ENCODE measurements at places on chromosomes 5 and 9.

- DNase-seq: no peak
Measured at GRCh38 chr9:77021291-77021894, 1.9 kb downstream of the FOXB2 start.

DNA sequence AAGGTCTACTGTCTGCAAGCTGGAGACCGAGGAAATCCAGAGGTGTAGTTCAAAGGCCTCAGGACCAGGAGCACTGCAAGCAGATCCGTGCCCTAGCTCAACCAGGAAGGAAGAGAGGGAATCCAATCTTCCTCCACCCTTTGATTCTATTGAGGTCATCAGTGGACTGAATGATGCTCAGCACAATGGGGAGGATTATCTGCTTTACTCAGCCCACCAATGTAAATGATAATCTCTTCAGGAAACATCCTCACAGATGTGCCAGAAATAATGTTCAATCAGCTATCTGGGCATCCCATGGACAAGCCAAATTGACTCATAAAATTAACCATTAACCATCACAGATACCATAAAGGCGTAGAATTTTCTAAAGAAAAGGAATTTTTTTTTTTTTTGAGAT is 92.0 kb downstream of the BASP1 start:
- no peak for DNase-seq

- no peak for DNase-seq
Measured at GRCh38 chr5:81349161-81349560, 44.8 kb downstream of the ACOT12 start.

DNA sequence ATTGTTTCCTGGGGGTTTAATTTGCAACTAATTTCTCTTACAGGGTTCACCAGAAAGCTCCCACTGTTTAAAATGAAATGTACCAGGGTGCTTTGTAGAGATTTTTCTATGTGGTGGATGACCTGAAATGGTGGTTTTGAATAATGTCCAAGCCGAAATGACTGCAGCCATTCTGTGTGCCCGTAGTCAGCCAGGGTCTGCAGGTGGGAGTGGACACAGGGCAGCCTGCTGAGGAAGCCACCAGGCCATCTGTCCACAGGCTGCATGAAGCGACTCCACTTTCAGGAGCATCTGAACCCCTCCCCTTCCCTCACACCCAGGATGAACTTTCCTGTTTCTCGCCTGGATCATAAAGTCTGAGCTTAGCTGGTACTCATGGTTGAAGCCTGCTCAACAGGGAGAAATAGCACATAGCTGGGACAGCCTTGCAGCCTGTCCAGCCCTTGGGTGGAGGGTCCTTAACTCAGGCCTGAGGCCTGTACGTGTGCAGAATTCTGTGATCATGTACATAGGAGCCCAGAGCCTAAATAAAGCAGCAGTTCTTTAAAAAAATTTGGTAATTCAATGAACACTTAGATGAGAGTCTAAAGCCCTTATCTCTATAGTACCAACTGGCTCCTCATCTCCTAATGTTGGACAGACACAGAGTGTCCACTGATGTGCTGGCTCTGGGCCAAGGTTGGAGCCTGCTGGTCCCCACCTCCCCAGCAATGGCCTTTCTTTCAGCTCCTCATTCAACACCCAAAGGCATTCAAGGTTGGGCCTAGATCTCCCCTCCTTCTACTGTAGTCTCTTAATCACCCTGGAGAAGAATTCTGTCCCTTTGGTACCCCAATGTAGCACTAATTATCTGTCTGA is 72.8 kb downstream of the SHB start:
- no peak for DNase-seq

GRCh38 chr9:77876590-77876989 is 155.0 kb downstream of the GNAQ start:
- no peak for DNase-seq

DNA sequence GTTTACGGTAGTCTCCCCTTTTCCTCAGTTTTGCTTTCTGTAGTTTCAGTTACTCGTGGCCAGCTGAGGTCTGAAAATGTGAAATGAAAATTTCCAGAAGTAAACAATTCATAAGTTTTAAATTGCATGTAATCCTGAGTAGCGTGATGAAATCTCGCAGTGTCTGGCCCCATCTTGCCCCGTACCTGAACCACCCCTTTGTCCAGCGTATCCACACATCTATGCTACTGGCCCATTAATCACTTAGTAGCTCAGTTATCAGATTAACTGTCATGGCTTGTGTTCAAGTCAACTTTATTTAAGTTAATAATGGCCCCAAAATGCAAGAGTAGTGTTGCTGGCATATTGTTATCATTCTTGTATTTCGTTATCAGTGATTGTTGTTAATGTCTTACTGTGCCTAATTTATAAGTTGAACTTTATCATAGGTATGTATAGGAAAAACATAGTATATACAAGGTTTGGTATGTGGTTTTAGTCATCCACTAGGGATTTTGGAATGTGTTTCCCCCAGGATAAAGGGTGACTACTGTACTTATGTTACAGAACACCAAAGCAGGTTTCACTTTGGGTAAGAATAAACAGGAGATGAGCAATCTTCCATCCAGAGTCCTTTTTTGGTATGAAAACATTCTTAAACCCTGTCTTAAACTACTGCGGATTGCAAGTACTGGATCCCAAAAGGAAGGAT is 118.4 kb upstream of the KCNN2 start:
- DNase-seq: no peak

DNA sequence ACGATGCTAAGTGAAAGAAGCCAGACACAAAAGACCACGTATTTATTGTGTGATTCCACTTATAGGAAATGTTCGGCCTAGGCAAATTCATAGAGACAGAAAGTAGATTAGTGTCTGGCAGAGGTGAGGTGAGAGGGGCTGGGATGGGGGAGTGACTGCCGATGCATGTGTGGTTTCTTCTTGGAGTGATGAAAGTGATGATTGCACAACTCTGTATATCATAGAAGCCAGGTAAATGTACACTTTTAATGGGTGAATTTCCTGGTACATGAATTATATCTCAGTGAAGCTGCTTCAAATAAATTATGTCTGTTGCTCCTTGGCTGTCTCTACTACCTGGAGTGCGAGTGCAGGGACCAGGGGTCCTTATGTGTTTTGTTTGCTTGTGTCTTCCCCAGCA is 76.2 kb upstream of the PTCH1 start:
- no peak for DNase-seq

- no peak for DNase-seq
Measured at GRCh38 chr9:98314381-98315066, 59.1 kb upstream of the TBC1D2 start.

DNA sequence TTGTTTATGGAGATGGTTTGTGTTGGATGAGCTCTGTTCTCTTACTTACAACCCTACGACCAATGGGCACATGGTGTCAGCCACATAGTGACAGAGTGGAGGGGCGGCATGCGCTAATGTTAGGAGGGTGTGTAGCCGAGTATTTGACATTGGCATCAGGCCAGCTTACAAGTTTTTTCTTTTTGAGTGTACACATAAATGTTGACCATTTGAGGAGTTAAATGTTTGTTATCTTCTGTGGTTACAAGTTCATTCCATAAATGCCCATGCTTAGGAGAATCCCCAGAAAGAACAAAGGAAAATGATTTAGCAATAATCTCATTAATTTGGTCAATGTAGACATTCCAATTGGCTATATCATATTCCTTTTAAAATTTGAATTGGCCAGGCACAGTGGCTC is 180.1 kb upstream of the ELL2 start:
- DNase-seq: no peak

DNA sequence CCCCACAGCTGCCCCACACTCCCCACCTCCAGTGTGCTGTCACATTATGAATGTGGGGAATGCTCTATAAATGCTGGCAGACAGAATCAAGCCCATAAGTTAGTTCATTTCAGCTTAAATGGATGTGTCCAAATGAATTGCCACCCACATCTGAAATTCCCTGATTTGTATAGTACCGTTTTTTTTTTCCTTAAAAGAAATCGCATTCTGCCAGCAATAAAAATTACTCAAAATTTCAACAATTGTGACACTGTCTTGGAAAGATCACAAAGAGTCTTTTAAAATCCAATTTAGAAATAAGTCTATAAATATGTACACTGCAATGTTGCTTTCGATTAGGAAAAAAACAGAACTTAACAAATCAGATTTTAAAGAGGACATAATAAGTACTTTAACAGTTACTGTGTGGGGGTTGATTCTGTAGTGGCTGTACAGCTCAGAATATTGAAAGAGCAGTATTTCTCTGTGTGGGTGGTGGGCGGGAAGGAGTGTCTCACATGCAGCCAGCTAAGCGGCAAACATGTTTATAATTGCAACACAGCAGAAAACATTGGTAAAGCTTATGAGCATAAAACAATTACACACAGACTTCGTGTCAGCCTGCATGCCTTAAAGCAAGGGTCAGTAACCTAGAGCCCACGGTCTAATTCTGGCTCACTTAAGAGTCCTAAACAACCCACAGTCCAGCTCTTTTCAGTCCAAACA is 24.9 kb upstream of the CSNK1G3 start:
- DNase-seq: no peak

- DNase-seq: no peak
Measured at GRCh38 chr5:59099995-59100345, 517.1 kb downstream of the RAB3C start.

- DNase-seq: no peak
Measured at GRCh38 chr5:135439231-135440205, 7.6 kb downstream of the DCANP1 start.

GRCh38 chr5:124922255-124922975 is 176.0 kb upstream of the ZNF608 start:
- DNase-seq: no peak

- no peak for DNase-seq
Measured at GRCh38 chr9:132185073-132186009, 23.5 kb downstream of the NTNG2 start.

GRCh38 chr9:130940027-130940549 is 1.0 kb upstream of the FIBCD1 start:
- DNase-seq: no peak

- no peak for DNase-seq
Measured at GRCh38 chr9:109923471-109923760, 143.4 kb downstream of the PALM2AKAP2 start.

- no peak for DNase-seq
Measured at GRCh38 chr9:20569525-20569924, 52.8 kb downstream of the MLLT3 start.

DNA sequence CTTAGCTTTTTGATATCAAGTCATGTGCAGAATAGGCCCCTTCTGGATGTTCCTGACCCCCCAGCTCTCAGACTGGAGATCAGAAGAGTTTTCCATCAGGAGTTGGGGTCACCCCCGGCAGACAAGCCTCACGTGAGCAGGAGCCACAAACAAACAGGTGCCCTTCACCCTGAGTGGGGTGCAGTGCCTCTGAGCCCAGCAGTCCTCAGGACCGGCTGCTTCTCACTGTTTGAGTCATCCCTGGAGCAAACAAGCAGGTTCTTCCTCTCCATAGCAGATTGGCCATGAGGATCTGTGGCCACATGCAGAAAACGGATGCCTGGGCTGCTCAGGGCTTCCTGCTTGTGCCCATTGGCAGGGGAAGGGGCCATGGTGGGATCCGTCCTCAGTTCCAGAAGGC is 47.0 kb downstream of the LRSAM1 start:
- DNase-seq: no peak

- DNase-seq: no peak
Measured at GRCh38 chr9:15944341-15944740, 391.5 kb downstream of the CCDC171 start.

GRCh38 chr5:148623741-148624140 is 30.6 kb downstream of the HTR4 start:
- no peak for DNase-seq

- peak; percentile 74 for DNase-seq
Measured at GRCh38 chr5:56269216-56269927, 36.2 kb upstream of the ANKRD55 start.

DNA sequence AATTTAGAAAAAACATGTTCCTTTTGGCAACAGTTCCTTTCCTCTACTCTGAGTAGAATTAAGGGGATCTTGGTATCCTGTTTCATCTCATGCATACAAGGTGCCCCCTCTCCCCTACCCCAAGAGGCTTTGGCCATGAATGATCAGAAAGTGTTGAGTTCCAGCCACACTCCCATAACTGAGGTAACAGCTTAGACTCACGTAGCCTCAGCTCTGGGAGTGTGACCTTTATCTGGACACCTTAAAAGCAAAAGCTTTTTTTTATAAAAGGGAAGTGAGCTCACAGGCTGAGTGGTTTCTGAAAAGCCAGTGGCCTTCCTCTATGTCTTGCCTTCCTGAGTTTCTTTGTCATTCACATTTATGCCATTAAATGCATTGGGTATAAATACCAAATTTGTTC is 900 bp upstream of the HAVCR2 start:
- no peak for DNase-seq

Data from Karpas-422 (cell line).